A673 (cell line): ENCODE measurements at places on chromosomes 3 and 15. TPM values are rescaled to one million over a fixed set of nuclear protein-coding genes. Genes with fewer than 3 reads are reported as not detected.

- no peak overlapping the region for H3K4me3 ChIP-seq
- no peaks in the 10 kb centered on the region for H3K27me3 ChIP-seq
- DNase-seq, result no peak
- H3K4me1 ChIP-seq, result no peaks in the 10 kb centered on the region
Observed at GRCh38 chr3:61518590-61518989, 42.8 kb upstream of the PTPRG start.

DNA sequence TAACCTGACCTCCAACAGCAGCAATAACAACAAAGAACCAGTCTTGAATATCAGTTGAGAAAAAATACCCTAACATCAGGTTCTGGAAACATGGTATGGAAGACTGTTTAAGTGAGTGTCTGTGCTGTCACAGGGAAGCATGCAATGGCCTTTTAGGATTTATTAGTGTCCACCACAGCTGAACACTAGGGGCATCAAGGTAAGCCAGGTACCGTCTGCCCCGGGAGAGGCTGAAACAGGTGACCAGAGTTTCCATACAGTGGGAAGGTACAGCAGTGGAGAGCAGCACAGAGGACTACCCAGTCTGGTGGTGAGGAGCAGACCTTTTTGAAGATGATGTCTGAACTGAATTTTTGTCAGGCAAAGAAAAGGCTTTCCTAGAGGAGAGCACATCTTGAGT is 18.4 kb downstream of the ZDHHC23 start:
- no peak for DNase-seq
- H3K4me3 ChIP-seq, result no peak overlapping the region
- H3K36me3 ChIP-seq, result no peaks in the 10 kb centered on the region

DNA sequence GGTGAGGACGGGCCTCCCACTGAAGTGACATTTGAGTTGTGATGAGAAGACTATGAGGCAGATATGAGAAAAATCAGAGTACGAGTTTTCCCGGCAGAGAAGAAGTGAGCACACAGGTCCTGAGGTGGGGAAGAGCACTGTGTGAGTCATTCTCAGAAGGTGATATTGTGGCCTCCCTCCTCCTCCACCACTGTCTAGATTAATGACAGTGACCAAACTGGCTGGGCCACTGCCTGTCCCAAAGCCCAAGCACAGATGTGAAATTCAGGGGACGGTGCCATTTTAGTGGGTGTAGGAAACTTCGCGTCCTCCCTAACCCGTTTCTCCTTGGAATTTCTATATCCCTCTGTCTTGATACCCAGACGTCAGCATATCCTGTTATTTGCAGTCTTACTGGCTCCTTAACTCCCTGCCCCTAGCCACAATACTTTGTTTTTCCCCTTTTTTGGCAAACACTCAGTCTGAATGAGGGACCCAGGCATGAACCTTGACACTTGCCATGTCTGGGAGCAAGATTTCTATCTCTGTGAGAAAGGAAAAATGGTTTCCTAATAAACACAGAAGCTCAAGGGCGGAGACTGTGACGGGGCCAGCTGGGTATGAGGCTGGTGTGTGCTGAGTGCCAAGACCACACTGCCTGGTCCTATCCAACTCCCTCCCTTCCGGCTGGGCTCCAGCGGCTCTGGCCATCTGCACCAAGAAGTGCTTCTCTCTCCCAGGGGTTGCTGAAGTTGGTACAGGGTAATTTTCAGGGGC is 15.2 kb downstream of the PRICKLE2 start:
- H3K27ac ChIP-seq, result no peak overlapping the region
- no peaks in the 10 kb centered on the region for H3K36me3 ChIP-seq
- H3K4me1 ChIP-seq, result no peaks in the 10 kb centered on the region

GRCh38 chr3:107588217-107588616 is 65.5 kb downstream of the BBX start:
- no peaks in the 10 kb centered on the region for H3K4me1 ChIP-seq
- no peak overlapping the region for H3K4me3 ChIP-seq
- no peaks in the 10 kb centered on the region for H3K27me3 ChIP-seq
- H3K27ac ChIP-seq, result no peak overlapping the region
- DNase-seq, result no peak
- no peaks in the 10 kb centered on the region for H3K36me3 ChIP-seq

GRCh38 chr3:104190681-104191080 is 1176.0 kb upstream of the ALCAM start:
- H3K27me3 ChIP-seq, result no peaks in the 10 kb centered on the region
- no peak overlapping the region for H3K4me3 ChIP-seq
- peak; percentile 86 for DNase-seq
- H3K27ac ChIP-seq, result peak overlapping the region; percentile 47

DNA sequence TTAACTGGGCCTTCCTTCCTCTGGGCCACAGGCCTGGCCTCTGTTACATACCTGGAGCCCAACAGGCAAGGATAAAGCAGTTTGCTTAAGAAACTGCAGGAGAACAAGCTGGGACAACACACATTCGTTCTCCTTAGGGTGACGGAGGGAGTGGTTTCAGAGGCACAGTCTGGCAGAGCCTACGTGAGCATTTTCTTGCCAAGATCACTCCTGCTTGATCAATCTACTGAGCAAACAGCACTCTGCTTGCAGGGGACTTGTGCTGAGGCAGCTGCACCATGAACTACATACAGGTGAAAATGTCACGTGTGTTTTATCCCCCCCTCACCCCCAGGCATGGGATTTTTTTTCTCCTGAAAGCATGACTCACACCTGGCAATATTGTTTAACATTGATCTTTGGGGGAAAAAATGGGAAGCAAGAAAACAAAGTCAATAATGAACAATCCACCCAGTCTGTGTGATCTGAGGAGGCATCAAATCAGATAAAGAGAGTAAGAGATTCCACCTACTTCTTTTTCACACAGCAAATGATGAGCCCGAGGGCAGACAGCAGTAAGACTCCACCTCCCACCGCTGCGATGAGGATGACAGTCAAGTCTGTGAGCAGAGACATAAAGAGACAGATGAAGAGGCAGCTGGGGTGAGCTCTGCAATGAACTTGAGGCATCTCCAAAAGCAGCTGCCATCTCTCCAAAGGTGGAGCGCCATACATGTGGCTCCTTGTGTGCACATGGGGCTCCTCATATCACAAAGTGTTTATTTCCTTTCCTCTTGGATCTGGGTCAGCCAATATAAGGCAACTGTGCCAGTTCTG is 57.4 kb downstream of the CDCP1 start:
- no peak for DNase-seq
- no peak overlapping the region for H3K4me3 ChIP-seq
- no peaks in the 10 kb centered on the region for H3K27me3 ChIP-seq
- no peaks in the 10 kb centered on the region for H3K4me1 ChIP-seq
- H3K36me3 ChIP-seq, result no peaks in the 10 kb centered on the region

DNA sequence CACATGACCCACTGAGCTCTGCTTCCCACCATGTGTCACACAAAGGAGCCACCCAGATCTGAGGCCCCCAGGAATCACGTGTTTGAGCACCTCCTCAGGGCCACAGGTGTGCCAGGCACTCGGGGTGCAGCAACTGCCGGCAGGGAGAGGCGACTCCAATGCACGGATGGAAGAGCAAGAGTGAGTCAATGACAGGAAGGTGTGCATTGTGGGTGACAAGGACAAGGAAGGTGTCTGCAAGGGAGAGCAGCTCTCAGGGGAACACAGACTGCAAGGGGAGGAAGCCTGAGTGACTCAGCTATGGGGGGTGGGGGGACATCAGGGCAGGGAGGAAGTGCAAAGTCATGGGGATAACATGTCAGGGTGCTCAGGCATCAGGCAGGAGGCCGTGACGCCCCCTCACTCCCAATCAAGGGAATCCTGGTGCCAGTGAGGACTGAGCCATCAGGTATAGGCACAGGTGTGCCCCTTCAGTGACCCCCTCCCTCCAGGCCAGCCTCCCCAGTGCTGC is 67.4 kb downstream of the NUP210 start:
- DNase-seq, result no peak
- H3K4me3 ChIP-seq, result no peak overlapping the region
- no peak overlapping the region for H3K27ac ChIP-seq
- no peaks in the 10 kb centered on the region for H3K4me1 ChIP-seq

DNA sequence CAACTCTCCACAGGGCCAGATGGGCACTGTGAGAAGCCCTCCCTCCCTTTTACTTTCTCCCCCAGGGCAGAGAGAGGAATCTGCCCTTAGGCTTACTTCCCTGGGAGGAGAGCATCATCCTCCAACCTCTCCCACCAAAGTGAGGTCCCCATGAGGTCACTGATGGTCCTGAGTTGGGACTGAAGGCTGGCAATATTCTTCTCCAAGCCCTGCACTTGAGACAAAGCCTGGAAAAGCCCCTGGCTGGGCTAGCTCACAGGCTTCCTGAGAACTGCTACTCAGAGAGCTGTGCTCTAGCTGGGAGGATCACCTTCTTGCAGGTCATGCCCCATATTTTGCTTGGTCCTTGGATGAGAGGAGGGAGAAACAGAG is 110.0 kb upstream of the MEF2A start:
- no peak overlapping the region for H3K4me3 ChIP-seq
- H3K27me3 ChIP-seq, result no peaks in the 10 kb centered on the region
- no peaks in the 10 kb centered on the region for H3K4me1 ChIP-seq
- no peak overlapping the region for H3K27ac ChIP-seq
- H3K36me3 ChIP-seq, result no peaks in the 10 kb centered on the region
- no peak for DNase-seq

GRCh38 chr3:55647670-55648069 is 160.6 kb upstream of the WNT5A start:
- H3K4me1 ChIP-seq, result no peaks in the 10 kb centered on the region
- H3K36me3 ChIP-seq, result no peaks in the 10 kb centered on the region
- DNase-seq, result no peak
- no peak overlapping the region for H3K27ac ChIP-seq

The NANOGP8 gene
- total RNA-seq, result not detected in 2 replicates

The MNS1 gene
- 28.7 and 29.9 TPM in 2 replicates for total RNA-seq

The CLN6 gene
- 75.4 and 84.7 TPM in 2 replicates for total RNA-seq

The STAB1 gene
- total RNA-seq, result 0.41 TPM in 1 of 2 replicates, not detected in the other

The BUB1B gene
- total RNA-seq, result 190 and 196 TPM in 2 replicates

The IGSF10 gene
- total RNA-seq, result 10.5 and 13.6 TPM in 2 replicates

The SLC9A9 gene
- 1.4 and 2.0 TPM in 2 replicates for total RNA-seq

The C15orf40 gene
- total RNA-seq, result 20.6 and 30.6 TPM in 2 replicates

The MYRIP gene
- total RNA-seq, result not detected in 2 replicates

The SLC28A2 gene
- total RNA-seq, result not detected in 2 replicates
